D721Med (cell line): ENCODE measurements at places on chromosomes 1 and 21.

DNA sequence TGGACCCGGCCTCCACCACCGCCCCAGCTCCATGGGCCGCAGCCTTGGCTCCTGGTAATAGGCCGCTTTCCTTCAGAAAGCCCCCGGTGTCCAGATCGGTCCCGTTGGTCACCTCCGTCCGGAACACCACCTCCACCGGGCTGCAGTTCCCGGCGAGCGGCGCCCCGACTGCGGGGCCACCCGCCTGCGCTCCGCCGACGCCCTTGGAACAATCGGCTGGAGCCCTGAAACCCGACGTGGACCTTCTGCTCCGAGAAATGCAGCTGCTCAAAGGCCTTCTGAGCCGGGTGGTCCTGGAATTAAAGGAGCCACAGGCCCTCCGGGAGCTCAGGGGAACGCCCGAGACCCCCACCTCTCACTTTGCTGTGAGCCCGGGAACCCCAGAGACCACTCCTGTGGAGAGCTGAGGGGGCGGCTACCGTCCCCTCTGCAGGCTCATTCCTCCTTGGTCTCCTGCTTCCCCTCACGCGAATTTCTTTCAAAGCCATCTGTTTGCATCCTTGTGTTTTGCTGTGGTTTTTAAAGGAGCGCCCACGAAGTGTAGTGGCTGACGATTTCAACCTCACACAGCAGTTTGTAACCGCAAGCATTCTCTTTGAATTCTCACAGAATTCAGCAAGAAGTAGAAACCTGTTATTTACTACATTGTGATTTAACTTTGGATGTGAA lies 6.0 kb downstream of the FCRLB start:
- no peak for DNase-seq

- no peak for DNase-seq
These were observed 37.5 kb downstream of the SPAG17 start for GRCh38 chr1:118147522-118147921.

GRCh38 chr1:98331243-98331642 lies 330.3 kb upstream of the SNX7 start:
- no peak for DNase-seq

- DNase-seq = no peak
These were observed 60.3 kb upstream of the KCNK2 start for GRCh38 chr1:215022204-215022603.

- DNase-seq = no peak
These were observed 14.2 kb downstream of the SMIM12 start for GRCh38 chr1:34845131-34845901.

GRCh38 chr1:208668991-208669390 lies 424.8 kb upstream of the PLXNA2 start:
- DNase-seq = no peak

DNA sequence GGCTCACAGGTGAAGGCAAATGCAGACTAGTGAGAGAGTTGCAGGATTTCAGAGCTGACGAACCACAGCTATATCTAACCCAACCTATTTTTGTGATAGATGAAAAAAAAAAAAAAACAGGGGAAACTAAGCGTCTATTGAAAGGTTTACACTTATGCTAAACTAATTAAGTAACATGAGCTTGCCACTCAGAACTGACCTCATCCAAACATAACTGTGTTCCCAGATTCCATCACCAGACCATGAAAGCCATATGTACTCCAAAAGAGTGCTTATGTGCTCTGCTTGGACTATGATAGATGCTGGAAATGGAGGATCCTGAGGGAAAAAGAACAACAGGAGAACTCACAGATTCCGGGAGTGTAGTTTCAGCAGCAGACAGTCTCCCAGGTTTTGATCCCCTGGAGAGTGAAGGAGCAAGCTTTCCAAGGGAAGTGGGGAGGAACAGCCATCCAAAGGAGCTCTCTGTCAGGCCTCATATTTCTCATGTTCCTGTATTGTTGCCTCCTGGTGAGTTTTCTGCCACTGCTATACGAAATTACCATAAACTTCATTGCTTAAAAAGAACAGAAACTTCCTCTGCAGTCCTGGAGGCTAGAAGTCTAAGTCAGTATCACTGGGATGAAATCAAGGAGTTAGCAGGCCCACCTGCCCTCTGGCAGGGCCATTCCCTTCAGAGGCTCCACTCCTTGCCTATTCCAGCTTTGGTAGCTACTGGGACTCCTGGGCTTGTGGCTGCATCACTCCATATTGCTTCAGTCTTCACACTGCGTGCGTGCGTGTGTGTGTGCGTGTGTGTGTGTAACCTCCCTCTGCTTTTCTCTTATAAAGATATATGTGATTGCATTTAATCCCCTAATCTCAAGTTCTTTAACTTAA lies 38.1 kb downstream of the NIBAN1 start:
- no peak for DNase-seq

- no peak for DNase-seq
These were observed 14.5 kb upstream of the NLRP3 start for GRCh38 chr1:247401310-247402119.
